ENCODE measurements at places on chromosomes 3 and 15.

DNA sequence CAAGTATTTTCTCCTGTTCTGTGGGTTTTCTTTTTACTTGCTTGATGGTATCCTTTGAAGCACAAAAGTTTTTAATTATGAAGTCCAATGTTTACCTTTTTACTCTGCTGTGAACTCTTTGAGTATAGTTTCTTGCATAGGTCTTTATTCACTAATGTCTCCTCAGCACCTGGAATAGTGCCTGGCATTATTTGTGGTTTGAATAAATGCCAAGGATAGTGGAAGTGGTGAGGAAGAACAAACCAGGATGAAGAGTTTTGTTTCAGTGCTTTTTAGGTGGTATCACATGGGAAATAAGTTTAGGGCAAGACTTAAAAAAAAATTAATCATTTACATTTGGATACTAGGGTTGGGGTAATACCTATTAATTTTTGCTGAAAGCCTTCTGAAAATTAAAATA, 25.7 kb downstream of the GPD1L start:
- no peak for DNase-seq

DNA sequence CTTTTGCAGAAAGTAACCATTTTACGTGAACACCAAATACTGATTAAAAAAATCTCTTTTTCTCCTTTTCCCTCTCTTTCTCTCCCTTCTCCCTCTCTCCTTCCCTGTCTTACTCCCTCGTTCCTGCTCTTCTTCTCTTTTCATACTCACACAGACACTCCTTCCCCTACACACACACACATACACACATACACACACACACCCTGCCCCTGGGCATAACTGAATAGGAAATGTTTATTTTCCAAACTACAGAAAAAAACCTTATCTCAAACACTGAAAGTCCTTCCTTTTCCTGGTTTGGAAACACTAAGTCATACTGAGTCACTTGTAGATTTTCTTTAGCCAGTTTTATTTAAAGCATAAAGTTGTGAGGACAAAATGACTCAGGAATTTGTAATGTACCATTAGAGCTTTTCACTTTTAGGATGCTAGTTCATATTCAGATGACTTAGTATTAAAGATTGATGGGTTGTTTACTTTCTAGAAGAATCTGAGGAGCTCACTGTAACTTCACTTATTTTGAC, 62.4 kb downstream of the MBNL1 start:
- DNase-seq: no peak

DNA sequence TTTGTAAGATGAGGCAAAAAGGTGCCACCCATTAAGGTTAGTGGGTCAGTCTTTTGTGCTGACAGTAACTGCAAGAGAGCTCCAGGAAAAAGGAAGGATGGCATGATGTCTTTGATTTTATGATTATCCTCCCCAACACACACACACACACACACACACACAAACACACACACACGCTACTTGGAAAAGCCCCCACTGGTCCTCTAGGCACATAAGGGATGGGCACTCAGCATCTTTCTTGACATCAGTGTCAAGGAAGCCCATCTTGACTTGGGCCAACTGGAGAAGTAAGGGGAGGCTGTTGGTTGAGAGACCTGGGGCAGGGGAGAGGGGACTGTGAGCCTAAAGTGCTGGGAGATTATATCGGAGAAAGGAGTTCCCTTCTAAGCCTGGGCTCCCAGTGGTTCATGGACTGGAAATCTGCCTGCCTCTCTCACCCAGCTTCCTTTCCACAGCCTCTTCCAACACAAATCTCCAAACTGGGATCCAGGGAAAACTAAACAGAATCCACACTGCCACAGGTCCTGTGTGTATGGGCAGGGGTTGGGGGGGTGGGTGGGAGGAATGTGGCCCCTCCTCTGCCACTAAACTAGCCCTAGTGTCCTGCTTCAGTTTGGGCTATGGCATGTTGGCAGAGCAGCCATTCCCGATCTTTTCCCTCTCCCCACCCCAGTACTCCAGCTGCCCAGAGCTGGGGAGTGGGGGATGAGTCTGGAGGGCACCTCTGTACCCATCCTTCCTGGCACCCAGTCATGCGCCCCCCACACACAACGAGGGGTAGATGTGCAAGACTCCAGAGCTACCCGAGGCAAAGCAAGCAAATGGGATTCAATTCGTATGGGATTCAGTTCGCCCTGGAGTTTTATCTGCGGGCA, 1.6 kb downstream of the AMOTL2 start:
- no peak for DNase-seq

GRCh38 chr3:29890801-29891200, 609.9 kb downstream of the RBMS3 start:
- no peak for DNase-seq

DNA sequence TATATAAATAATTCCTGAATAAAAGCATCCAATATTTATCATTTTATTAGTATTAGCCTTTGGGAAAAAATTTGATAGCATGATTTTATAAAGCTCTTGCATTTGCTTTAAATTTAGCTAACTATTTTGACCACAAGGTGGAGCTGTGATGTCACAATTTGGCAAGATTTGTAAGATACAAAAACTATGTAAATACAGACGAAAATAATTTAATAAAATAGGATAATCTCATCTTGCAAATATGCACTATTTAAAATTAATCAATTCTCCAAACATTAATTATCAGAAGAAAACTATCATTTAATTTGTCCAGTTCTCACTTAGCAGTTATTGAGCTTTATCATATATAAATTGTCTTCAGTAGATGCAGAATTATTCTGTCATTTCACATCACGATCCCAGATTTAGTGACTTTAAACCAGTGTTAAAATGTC, 95.4 kb downstream of the PLOD2 start:
- DNase-seq: no peak

DNA sequence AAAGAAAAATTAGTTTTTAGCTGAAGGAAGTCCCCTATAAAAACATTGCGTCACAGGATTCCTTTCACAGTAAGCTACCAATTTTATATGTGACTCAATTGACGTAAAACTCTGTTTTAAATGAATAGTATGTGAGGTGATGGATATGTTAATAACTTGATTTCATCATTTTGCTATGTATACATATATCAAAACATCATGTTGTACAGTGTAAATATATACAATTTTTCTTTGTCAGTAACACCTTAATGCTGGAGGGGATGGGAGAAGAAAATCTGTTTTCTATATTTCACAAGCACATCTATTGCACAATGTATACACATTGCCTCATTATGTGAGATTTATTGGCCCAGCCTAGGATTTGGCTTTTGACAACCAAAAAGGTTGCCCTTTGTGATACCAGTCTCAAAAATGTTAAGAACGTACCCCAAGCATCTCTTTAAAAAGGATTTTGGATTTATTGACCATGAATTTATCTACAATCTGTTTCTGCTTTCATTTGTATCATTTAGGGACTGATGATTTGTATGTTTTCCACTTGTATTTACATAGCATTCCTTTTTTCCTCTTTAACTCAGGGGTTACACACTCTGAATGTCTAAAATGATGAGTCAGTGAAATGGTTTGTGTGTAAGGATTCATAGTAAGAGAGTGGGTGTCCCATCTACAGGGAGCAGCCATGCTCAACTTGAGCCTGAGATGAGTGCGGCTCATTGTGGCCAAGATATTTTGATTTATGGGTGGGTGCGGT, 62.6 kb downstream of the CRTC3 start:
- no peak for DNase-seq

DNA sequence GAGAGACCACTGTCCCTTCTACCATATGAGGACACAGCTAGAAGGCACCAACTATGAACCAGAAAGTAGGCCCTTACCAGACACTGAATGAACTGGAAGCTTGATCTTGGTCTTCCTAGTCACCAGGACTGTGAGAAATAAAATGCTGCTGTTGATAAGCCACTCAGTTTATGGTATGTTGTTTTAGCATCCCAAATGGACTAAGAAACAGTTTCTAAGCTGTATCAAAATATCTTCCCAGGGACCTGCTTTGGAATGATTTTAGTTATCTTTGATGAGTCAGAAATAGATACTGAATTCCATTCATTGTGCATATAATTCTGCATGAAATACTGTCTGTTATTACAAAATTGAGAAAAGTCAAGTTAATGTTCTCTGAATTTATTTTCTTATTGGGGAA, 18.6 kb downstream of the WDR76 start:
- no peak for DNase-seq

- DNase-seq: no peak
These were observed 54.8 kb upstream of the FSIP1 start for GRCh38 chr15:39837454-39837853.

- no peak for DNase-seq
These were observed 9.4 kb upstream of the COPG1 start for GRCh38 chr3:129239991-129240390.

DNA sequence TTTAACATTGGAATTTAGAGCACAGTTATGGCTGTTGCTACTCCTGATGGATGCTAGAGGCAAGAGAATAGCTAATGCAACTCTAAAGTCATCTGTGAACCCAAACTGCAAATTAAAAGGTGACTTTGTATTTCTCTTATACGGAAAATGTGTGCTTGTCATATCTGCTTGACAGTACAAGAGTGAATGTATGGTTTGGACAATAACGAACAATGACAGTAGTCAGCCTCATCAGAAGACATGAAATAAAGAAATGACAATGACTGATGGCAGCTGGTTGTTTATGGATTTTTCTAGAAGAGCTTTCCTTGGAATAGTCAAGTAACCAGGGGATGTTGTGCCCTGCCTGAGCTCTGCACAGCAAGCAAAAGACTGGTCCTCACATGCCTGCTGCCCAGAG, 168.8 kb upstream of the FEZF2 start:
- DNase-seq: no peak

All from CD4-positive, alpha-beta T cell treated with Interleukin-6 at 100 ng/mL for 8 hours (primary cell).